ENCODE measurements at places on chromosomes 2 and 18.

DNA sequence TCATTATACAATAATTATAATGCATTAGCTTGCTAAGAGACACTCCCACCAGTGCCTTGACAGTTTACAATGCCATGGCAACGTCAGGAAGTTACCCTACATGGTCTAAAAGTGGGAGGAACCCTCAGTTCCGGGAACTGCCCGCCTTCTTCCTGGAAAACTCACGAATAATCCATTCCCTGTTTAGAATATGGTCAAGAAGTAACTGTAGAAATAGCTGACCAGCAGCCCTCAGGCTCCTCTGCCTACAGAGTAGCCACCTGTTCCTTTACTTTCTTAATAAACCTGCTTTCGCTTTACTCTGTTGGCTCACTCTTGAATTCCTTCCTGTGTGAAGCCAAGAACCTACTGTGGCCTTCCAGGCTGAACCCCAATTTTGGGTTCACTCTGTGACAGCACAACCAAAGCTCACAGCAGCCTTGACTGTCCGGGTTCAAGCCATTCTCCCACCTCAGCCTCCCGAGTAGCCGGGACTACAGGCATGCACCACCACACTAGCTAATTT lies 20.0 kb upstream of the PTPN2 start:
- DNase-seq, result peak; percentile 66

GRCh38 chr2:68195096-68195495 lies 37.4 kb downstream of the PNO1 start:
- no peak for DNase-seq

- DNase-seq, result no peak
Measured at GRCh38 chr2:231117148-231117547, 7.7 kb downstream of the HTR2B start.

DNA sequence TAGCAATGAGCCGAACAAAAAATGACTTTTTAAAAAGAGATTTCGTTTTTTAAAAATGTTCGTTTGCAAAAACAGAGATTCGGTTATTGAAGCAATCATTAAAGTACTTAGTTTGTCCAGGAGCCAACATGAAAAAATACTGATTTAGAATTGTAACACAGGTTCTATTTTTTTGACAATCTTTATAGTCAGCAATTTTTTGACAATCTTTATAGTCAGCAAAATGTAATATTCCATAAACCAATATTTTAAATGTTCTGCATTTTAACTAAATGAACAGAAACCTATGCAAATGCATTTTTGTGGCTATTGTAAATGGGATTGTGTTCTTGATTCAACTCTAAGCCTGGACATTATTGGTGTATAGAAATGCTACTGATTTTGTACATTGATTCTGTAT lies 161.8 kb downstream of the DSEL start:
- no peak for DNase-seq

DNA sequence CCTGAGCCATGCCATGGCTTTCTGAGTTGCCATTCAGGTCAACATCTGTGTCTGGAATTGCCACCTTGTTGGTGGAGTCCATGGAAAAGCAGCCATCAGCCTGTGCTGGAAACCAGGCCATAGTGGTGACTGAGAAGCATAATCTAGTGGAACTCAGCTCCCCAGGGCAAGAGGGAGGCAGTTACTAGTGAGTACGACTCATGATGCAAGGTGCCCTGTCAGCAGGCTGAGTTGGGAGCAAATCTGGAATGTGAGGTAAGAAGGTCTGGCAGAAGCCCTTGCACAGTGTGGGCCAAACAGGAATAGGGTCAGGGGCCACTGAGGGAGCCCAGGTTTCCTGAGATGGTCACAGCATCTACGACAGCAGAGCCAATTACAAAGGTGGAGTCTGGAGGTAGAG lies 37.1 kb downstream of the SULT1C2 start:
- no peak for DNase-seq

- DNase-seq, result no peak
Measured at GRCh38 chr2:20484810-20485611, 38.1 kb downstream of the RHOB start.

DNA sequence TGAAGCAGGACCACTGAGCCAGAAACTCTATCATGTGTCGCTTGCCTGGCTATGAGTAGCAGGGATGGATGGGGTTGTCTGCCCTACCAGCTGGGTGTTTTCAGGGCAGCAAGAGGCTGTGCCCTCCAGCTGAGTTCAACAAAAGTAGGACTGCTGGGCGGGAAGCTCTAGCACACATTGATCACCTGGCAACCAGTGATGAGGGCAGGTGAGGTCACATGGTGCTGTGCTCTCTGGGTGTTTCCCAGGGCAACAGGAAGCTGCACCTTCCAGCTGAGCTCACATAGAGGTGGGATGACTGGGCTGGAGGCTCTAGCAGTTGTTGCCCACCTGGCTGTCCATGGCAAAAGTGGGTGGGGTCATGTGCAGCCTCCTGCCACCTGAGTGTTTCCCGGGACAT lies 487.3 kb upstream of the VWC2L start:
- no peak for DNase-seq

GRCh38 chr2:71831193-71831577 lies 316.5 kb downstream of the CYP26B1 start:
- DNase-seq, result no peak

DNA sequence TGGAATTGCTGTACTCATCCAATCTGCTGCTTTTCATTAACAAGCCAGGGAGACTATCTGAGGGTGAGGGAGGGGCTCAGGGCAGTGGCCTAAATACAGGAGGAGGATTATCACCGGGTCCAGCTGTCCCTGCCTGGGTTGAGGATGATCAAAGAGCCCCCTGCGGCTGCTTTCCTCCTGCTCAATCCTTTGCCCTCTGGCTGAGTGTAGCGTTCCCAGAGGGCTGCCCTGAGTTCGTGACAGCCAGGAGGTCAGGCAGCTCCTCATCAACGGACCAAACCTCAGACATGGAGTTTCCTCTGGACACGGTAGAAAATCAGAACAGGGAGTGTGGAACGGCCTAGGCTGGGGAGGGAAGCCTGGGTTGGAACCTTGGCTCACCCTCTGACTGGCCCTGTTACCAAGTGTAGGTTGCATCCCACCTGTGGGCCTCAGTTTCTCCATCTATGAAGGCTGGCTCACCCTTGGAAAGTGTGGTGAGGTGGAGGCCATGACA lies 23.5 kb downstream of the CIB4 start:
- no peak for DNase-seq

- no peak for DNase-seq
Measured at GRCh38 chr18:35733408-35733807, 151.9 kb downstream of the GALNT1 start.

- DNase-seq, result no peak
Measured at GRCh38 chr2:143140864-143141661, 11.8 kb downstream of the ARHGAP15 start.

Measured in activated T-cell treated with anti-CD3 and anti-CD28 coated beads, Interleukin-2, amount 50 U/mL, for 48 hours (primary cell).